Astrocyte of the hippocampus (primary cell): ENCODE measurements at places on chromosomes 7 and 10.

DNA sequence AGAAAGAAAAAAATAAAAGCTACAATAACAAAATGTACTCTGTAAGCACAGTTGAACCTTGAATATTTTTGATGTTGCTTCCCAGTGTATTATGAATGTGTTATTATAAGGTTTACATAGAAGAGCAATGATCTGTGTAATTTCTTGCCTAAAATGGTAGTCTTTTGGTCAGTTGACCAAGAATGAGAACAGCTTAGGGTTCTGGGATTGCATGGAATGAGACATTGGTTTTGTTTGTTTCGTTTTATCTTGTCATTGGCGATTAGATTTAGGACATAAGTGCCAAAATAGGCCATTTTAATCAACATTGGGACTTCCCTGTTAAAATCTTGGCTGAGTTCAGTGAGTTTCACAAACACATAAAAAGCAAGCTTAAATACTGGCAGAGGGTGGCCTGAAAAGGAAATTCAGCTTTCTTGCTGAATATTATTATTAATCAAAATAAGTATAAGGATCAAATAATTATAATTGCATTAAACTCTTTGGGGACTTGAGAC is 49.1 kb upstream of the GLCCI1 start:
- DNase-seq, result no peak

- peak; percentile 19 for DNase-seq
These were observed 179.9 kb downstream of the SEMA3E start for GRCh38 chr7:83469076-83469475.

GRCh38 chr10:70541736-70542564 is 60.6 kb downstream of the PRF1 start:
- no peak for DNase-seq

DNA sequence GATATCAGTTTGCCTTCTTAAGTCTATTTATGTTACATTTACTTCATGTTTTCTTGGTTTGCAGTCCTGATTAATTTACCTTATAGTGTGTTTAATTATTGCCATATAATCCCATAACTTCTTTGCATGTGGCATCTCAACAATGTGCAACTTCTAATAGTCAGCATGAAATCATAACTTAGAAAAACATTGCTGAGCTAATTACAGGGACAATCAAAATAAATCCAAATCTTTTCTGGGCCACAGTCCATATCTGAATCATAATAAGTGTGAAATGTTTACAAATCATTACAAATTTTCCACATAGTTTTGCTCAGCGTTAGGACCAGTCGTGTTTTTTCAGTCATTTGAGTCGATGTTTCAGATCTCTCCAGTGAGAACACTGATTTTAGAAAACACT is 29.1 kb upstream of the CABCOCO1 start:
- peak; percentile 18 for DNase-seq

DNA sequence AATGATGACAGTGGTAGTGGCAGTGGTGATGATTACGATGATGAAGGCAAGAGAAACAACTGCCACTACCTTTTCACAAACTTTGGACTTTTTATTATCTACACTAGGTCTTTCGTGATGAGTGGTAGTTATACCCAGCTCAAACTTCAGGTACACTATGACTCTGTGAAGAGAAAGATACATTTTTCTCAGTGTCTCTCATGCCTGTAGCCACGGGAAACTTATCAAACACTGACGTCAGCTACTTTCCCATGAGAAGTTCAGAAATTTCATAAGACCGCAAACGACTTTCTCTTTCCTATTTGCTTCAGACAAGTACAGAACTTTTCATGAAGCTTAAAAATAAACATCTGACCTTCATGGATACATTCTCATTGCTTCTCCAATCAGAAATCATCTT is 57.0 kb downstream of the CALD1 start:
- DNase-seq, result no peak

GRCh38 chr7:5613607-5614006 is 167.9 kb downstream of the RNF216 start:
- no peak for DNase-seq

DNA sequence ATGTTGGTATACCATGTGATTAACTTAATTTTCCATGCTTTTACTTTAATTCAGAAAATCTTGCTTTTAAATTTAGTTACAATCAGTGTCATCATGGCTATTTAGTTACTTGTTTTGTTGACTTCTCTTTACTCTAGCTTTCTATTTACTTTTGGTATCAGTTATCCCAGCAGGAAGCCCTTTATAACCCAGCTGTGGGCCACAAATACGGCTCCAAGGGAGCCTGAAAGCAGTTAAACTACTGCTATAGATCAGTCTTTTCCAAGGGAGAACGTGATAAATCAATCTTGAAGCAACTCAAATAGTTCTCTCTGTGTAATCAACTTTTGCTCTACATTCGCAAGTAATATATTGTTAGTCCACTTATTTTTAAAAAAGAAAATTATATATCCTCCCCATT is 287.4 kb downstream of the CACNA2D1 start:
- no peak for DNase-seq
